ENCODE measurements at places on chromosomes 2 and 18. TPM values are rescaled to one million over a fixed set of nuclear protein-coding genes. Genes with fewer than 3 reads are reported as not detected.

TXNL4A gene
- 81.0 TPM for total RNA-seq

NOSTRIN gene
- total RNA-seq = not detected

WNT6 gene
- total RNA-seq = 4.2 TPM

MPP4 gene
- total RNA-seq = 24.3 TPM

LOXHD1 gene
- total RNA-seq = not detected

STPG4 gene
- total RNA-seq = not detected

LONRF2 gene
- total RNA-seq = 0.84 TPM

NEU4 gene
- total RNA-seq = not detected

MAP3K19 gene
- total RNA-seq = not detected

CHAC2 gene
- 19.9 TPM for total RNA-seq

AQP12B gene
- total RNA-seq = not detected

VWA3B gene
- total RNA-seq = not detected

CELF4 gene
- total RNA-seq = not detected

C2orf72 gene
- 0.48 TPM for total RNA-seq

DNA sequence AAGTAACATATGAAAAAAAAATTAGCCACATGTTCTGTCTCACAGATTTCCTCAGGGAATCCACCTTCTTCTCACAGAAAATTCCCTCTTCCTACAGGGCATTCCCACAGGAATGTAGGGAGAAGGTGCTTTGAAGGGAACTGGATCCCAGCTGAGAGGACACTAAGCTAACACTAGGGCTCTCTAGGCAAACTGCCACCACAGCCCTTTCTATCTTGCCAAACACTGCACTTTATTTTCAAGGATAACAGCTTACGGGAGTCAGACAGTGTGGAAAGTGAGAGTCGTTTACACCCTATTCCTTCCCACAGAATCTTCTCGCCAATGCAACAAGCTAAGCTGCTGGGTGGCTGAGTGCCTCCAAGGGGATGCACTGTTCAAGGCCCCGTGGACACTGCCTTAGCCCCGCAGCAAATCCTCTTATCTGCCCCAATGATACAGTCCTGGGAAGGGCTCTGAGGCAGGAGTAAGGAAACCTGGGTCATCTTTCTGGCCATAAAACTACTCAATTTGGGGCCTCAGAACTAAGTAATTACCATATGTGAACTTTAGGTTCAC lies 76.9 kb downstream of the CCDC93 start:
- DNase-seq = no peak

DNA sequence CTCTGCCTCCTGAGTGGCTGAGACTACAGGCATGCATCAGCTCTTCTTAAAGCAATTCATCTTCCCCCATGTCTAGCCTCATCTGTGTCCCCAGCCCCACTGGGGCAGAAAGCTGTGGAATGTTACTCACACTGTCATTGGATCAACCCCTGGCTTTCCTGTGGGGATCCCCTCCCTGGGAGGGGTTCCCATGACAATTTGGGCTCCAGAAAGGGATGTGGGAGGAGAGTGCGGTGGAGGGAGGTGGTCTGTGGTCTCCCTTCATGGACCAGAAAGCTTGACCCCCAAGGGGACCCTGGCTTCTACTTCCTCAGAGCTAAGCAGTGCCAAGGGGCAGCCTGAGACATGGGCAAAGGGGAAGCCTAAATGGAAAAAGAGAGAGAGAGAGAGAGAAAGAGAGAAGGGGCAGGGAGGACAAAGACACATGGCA lies 1.3 kb downstream of the NGEF start:
- DNase-seq = no peak

DNA sequence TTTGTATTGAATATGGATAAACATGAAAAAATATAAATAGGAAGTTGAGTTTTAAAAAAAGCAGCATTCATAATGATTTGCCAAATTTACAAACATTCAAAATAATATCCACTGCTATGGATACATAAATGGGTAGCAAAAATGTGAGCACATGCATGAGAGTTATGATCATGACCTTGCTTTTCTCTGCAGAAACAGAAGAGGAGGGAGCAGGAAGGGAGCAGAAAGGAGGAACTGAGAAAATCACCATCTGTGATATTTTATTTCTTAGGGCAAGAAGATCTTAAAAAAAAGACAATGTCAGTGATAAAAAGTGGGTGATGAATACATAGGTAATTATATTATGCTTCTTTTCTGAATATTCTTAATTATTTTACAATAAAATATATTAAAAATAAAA lies 17.7 kb upstream of the CCDC93 start:
- no peak for DNase-seq

DNA sequence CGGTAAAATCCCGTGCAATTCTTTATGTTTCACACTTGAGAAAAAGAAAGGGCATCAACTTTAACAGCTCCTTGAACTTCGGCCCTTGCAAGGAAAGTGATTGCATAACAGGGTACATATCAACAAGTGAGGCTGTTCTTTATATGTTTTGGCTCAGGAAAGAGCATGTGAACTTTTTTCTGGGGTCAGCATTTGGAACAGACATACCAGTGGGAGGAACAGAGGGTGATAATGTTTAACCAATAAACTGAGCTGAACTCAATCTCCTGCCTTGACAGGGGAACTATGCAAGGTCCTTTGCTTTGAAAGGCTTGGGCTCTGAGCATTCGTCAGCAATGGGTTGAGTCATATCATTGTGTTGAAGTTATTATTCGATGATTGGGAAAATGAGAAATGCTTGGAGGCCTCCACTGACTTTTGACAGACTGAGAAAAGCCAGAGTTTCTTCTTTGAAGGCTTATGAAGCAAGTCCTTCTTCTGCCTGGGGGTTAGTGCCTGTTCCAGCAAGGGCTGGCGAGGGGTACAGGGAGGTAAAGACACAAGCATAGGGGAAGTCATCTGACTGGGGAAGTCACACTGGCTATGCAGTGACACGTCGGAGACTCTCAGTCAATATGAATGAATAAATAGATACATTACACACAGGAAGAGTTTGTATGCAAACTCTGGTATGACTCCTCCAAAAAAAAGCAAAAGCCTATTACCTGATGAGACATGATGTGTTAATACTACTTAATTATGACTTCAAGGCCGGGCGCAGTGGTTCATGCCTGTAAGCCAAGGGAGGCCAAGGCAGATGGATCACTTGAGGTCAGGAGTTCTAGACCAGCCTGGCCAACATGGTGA lies 57.2 kb downstream of the CYB5A start:
- DNase-seq = no peak

DNA sequence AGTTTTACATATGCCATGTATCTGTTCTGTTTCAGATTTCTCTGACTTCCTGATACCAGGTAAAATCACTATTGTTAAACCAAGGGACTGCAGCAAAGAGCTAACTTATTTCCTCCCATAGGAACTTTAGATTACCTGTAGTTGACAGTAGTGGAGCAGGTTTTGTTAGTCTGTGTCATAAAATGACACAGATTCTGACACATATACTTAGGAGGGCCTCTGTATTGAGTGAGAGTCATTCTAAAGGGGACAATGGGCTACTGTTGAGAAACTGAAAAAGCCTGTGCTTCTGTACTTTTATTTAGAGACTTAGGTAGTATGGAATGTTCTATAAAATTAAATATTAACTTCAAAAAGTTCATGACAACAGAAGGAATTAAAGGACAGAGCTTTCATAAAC lies 48.2 kb downstream of the KCMF1 start:
- no peak for DNase-seq

GRCh38 chr18:80154293-80154692 lies 45.2 kb downstream of the ADNP2 start:
- DNase-seq = no peak

GRCh38 chr18:77166523-77166922 lies 33.9 kb upstream of the MBP start:
- no peak for DNase-seq

- DNase-seq = no peak
These were observed 132.4 kb upstream of the TRIB2 start for GRCh38 chr2:12584338-12584737.

GRCh38 chr18:10519366-10519765 lies 6.5 kb upstream of the NAPG start:
- peak; percentile 9 for DNase-seq

DNA sequence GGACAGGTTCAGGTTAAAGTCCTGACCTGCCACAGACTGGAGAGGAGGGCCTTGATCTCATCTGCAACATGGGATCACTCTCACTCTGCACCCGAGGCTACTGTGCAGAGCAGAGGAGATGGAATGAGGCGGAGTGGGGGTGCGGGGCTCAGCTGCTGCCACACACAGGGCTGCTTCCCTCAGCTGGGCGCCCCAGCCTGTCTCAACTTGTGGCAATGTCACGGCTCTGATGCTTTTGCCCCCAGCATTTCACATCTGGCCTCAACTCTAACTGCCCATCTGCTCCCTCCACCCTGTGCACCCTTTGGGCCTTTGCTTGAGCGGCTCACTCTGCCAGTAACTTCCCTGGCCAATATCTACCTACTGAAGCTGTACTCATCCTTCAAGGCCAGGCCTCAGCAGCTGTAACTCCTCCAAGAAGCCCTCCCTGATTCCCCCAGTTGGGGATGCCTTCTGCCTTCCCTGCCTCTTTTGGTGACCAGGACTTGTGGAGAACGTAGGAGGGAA lies 70.3 kb downstream of the POLR1A start:
- DNase-seq = no peak

GRCh38 chr18:54129448-54130067 lies 94.9 kb downstream of the MBD2 start:
- no peak for DNase-seq

- DNase-seq = no peak
These were observed 1728.3 kb downstream of the SUCLG1 start for GRCh38 chr2:82730811-82731210.

GRCh38 chr2:224584785-224585210 lies 365 bp downstream of the CUL3 start:
- DNase-seq = peak; percentile 55

DNA sequence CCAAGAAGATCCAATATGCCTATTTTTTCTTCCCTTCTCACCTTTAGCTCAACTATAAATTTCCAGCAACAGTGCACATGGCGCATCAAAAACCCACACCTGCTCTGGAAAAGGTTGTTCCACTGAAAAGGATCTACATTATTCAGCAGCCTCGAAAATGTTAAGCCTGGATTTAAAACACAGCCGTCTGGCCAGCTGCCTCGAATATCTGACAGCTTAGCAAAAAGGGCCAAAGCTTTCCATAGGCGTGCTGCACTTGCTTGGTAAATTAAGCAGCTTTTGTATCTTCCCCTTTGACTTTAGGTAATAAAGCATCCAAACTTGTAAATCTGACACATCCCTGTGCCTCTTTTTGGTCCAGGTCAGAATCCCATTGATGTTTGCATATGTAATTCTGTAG lies 20.5 kb downstream of the DAPL1 start:
- DNase-seq = no peak

- DNase-seq = no peak
These were observed 68.7 kb upstream of the XDH start for GRCh38 chr2:31483246-31483645.

- DNase-seq = no peak
These were observed 43.4 kb downstream of the ZNF516 start for GRCh38 chr18:76451396-76452331.

DNA sequence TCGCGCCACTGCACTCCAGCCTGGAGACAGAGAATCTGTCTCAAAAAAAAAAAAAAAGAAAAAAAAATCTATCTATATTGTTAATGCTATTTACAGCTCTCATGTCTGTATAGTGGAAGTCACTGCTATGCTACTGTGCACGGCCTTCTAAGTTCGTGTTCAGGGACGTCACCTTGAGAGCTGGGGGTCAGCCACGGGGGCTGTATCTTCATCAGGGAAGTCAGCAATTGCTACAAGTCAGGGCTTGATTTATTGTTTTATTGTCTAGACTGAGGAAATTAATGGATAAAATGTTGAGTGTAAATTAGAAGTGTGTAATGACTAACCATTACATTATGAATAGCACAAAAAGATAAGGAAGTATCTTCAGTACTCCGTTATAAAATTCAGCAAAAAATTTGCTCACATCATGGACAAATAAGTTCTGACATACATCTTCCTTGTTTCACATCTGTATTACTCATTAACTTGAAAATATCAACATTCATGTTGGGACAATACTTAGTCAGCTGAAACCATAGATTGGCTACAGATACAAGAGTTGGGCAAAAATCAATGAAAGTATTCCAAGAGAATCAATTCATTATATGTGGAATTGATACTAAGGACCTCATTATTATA lies 136.6 kb upstream of the SEC11C start:
- no peak for DNase-seq

DNA sequence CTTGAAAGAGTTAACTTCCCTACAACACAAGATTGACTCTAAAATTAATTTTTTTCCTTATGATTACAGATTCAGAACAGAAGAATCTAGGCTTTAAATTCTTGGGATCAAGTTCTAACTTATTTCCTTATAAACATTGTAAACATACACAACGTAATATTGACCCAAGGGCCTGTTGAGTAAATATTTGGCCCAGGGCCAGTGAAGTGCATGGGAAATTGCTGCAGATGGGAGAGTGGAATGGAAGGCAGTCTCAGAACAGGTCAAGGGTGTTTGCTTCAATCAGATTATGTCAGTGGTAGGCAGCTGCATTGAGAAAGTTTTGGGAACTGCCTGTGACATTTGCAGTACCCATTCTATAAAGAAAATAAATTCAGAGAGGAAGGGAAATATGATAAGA lies 137.6 kb downstream of the MYO1B start:
- peak; percentile 42 for DNase-seq

Measured in RPMI7951 (cell line).